Hematopoietic multipotent progenitor cell treated with erythropoietin and hydrocortisone succinate and interleukin-3 and kit ligand, for 4 days (in vitro differentiated cells): ENCODE measurements at places on chromosomes 5 and 9.
A peak's percentile ranks its signal among the peaks of the same experiment; 100 is the strongest.

- DNase-seq: no peak
Observed at GRCh38 chr5:155915601-155916000, 411.4 kb upstream of the SGCD start.

- no peak for DNase-seq
Observed at GRCh38 chr5:122300374-122300773, 11.7 kb upstream of the SNCAIP start.

DNA sequence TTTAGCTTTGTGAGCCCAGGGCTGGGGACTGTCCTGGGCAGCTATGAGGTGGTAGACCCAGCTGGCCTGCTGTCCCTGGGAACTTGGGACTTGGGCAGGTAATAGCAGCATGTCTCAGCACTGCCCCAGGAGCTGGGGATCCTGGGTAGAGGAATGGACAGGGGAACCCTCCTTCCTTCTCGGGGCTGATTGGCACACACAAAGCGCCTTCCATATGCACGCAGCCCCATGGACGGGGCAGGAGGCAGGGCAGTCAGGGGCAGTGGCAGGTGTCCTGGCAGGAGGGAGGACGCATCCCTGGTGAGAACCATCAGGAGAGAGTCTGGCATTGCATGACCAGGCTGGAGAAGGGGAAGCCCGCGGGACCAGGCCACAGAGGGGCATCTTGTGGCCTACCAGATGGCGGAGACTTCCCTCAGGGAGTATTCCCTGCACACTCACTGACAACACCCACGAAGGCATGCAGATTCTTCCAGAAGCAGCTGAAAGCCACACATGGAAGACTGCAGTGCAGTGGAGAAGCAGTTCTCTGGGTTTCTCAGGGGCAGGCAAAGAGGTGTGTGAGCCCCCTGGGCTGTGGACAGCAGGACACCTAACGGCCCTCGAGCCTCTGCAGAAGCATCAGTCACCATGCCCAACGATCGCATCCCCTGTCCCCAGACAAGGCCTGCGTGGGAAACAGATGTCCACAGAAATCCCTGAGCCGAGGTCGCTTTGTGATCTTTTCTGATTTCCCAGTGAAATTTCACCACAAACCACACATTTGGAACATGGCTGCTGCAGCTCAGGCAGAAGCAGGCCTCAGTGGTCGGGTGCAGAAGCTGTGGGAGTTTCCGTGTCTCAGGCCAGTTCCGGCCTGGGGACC, 7.0 kb upstream of the NKD2 start:
- no peak for DNase-seq

GRCh38 chr5:179137643-179138567, 77.7 kb downstream of the ZNF354C start:
- DNase-seq: no peak

- peak; percentile 80 for DNase-seq
Observed at GRCh38 chr5:139388198-139388821, 1.4 kb downstream of the MZB1 start.

DNA sequence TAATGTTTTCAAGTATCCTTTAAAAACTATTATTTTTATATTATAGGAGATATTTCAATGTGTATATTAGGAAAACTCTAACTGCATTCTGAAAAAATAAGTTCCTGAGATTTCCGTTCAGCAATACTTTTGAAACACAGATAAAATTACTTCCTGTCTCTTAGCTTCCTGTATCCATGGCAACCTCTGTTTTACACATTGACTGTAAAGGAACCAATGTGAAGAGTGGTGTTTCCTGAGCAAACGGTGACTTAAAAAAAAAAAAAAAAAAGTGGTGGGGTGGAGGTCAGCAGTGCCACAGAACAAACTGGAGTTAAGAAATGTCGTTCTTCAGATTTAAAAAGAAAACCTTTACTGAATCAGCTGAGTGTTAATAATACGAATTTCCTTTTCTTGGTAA, at the start of gene LRRC70:
Gene LRRC70 (plus strand): TSS at position 280 of the 400 bp plus-strand sequence. CDS start 620 bp downstream, outside the sequence.
- DNase-seq: peak; percentile 97
